CD8-positive, alpha-beta T cell (primary cell): ENCODE measurements at places on chromosomes 1 and 21.
A peak's percentile ranks its signal among the peaks of the same experiment; 100 is the strongest.

GRCh38 chr1:50783286-50783685 is 176.8 kb downstream of the FAF1 start:
- DNase-seq = no peak

DNA sequence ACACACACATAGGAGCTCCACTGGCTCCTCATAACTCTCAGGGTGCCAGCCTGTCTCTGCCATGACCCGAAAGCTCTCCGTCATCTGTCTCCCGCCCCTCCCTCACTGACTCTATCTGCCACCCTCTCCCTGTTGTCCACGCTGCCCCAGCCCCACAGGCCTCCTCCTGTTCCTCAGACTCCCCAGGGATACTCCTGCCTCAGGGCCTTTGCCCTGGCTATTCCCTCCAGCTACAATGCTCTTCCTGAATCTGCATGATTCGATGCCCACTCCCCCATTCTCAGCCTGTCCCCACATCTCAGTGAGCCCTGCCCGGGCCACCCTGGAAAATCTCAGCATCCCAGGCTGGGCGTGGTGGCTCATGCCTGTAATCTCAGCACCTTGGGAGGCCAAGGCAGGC is 24.6 kb upstream of the DNAJC11 start:
- no peak for DNase-seq

DNA sequence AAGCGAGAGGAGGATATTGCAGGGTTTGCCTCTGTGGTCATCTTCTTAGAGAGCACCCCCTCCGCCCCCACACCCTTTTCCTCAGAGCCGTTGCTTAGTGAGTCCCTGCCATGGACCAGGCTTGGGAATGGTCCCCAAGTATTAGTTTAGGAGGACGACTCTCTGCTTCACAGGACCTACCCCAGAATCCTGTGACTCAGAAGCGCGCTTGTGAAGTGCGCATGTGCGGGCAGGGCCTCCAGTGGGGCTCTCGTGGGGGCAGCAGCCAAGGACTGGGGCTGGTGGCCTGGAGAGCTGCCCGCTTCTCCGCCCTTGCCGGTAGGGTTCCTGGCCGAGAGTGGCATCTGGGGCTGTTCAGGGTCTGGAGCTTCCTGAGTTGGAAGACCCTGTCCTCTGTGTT is 37.3 kb upstream of the HMGN1 start:
- peak; percentile 14 for DNase-seq

- no peak for DNase-seq
Observed at GRCh38 chr1:41101076-41101475, 79.6 kb upstream of the SLFNL1 start.

GRCh38 chr1:79113836-79114235 is 107.3 kb upstream of the ADGRL4 start:
- no peak for DNase-seq

- DNase-seq = no peak
Observed at GRCh38 chr1:158646465-158646864, 40.0 kb downstream of the SPTA1 start.

DNA sequence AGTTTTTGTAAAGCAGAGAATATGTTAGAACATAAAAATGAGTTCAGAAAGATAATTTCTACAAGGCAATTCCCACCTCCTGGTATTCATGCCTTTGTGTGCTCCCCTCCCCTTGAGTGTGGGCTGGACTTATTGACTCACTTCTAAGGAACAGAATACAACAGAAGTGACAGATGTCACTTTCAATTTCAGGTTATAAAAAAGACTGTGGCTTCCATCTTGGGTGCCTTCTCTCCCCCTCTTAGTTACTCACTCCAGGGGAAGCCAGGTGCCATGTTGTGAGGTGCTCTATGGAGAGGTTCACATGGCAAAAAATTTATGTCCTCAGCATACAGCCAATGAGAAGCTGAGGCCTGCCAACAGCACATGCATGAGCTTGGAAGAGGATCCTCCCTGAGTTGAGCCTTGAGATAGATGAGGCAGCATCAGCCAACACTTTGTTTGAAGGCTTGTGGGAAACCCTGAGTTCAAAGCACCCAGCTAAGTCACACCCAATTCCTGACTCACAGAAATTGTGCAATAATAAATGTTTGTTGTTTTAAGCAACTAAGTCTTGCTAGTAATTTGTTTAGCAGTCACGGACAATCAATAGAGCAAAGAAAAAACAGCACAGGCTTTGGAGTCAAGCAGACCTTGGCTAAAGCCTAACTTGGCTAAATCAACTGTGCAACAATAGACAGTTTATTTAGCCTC is 73.5 kb upstream of the NGF start:
- no peak for DNase-seq

GRCh38 chr1:74005533-74005932 is 192.4 kb downstream of the LRRIQ3 start:
- no peak for DNase-seq

DNA sequence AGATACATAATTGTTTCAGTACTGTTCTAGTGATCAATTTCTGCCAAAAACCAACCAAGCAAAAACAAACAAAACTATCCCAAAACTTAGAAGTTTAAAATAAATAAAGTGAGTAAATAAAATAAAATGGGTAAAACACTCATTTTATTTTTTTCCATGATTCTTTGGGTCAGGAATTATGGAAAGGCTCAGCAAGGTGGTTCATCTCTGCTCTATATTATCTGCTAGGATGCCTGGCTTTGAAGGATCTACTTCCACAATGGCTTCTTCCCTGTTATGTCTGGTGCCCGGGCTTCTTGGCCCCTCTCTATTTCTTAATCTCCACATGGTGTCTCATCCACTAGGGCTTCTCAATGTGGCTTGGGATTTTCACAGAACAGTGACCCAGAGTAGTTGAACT is 29.1 kb upstream of the ADAMTS1 start:
- DNase-seq = no peak

GRCh38 chr1:29505532-29506220 is 269.4 kb downstream of the PTPRU start:
- no peak for DNase-seq

- no peak for DNase-seq
Observed at GRCh38 chr1:168488138-168488537, 55.7 kb downstream of the XCL2 start.

DNA sequence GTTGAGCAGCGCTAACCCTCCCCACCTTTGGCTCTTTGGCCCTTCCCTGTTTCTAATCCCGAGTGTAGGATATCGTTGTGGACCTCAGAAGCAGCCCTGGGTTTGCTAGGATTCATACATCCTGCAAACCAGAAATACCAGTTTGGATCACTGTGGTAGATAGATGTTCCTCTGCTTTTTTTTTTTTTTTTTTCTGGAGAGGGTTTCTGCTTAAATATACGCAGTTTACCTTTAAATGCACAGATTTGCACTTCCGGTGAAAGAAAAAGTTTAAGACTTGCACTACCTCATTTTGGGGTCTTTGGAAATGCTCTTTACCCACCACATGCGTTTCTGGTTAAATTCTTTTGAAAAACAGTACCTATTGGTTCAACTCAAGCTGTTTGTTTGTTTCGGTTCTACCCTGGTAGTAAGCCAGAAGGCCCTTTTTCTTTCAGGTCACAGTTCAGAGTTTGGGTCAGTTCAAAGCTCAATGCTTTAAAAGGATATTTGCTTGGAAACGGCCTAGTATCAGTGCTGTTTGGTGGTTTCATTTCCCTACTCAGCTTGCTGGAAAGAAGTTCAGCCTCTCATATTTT is 908 bp downstream of the DDI2 start:
- DNase-seq = peak; percentile 52

DNA sequence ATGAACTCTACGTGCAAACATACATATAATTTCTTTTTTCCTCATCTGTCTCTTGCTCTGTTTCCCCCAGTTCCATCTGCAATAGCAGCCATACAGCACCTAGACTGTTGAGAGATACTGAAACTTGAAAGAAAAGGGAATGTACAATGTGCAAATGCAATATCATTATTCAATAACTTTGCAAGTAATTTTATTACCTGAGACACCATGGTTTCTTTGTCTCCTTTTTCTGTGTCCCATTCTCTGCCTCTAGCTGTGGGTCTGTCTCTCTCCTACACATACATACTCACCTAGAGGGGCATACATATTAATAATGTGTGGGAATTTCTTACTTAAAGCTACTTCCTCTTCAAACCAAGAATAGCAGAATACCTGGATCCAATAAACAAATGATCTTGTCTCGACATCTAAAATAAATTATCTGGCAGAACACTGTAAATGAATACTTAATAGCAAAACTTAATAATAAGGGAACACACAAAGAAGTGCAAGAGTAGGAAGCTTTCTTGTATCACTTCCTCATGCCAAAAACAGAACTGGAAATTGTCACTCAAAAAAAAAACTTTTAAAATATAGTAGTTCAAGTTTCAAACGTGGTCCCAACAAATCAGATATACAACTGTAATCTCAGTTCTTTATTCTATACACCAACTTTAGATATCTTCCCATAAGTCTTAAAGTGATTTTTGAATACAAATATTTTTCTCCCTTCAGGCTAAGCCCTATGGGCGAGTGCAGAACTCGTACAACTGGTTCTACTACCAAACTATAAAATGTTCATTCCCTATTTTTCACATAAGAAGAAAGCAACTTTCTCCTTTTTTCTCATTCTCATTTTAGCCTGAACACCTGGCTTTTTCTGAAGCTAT is 194.6 kb downstream of the NRIP1 start:
- DNase-seq = no peak

DNA sequence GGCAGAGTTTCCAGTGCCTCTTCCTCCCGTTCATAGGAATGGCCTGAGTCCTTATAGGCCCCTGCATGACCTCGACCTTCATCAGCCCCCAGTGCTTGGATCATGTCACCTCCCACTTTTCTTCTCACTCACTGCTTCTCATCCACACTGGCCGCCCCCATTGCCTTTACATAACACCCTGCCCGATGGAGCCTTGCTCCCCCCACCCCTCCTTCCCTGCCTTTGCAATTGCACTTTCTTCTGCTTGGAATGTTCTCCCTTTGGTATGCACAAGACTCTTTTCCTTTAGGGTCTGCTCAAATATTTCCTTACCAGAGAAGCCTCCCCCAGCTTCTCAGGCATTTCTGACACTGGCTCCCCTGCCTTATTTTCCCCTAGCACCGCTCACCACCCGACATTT is 125.2 kb upstream of the KCNJ6 start:
- DNase-seq = no peak

- no peak for DNase-seq
Observed at GRCh38 chr1:10438677-10439163, 8.5 kb downstream of the CENPS start.

DNA sequence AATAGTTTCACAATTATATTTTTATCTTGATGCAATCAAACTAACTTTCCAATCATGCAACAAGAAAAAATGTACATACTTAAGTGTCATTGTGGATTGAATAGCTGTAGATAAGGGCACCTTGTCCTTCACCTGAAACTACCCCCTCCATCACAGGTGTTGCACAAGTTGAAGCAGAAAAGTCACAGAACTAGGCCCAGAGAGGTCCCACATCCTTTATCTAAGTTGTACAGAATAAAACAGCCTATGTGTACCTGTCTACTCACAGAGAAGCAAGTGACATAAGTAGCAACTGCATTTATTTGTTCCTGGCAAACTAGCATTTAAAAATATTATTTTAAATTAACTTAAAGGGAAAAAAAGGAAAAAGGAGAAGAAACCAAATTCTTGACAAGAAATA is 256.8 kb downstream of the FAF1 start:
- no peak for DNase-seq

- DNase-seq = no peak
Observed at GRCh38 chr1:80064524-80064923, 1058.0 kb upstream of the ADGRL4 start.

DNA sequence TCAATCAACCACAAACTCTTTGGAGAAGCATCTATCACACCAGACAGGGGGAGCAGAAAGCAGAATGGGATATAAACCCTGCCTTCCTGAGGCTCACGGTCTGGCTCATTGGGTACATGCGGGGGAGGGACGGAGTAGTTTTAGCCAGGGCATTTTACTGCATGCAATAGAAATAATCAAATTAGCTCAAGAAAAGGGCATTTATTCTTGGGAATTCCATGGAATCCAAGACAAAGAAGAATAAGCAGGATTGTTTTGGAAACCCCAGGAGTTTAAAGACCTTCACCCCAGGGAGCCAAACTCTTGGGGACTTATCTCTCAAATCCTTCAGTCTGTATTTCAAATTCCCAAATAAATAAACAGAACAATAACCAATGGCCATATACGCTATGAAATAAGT is 5.2 kb upstream of the KAZN start:
- no peak for DNase-seq

DNA sequence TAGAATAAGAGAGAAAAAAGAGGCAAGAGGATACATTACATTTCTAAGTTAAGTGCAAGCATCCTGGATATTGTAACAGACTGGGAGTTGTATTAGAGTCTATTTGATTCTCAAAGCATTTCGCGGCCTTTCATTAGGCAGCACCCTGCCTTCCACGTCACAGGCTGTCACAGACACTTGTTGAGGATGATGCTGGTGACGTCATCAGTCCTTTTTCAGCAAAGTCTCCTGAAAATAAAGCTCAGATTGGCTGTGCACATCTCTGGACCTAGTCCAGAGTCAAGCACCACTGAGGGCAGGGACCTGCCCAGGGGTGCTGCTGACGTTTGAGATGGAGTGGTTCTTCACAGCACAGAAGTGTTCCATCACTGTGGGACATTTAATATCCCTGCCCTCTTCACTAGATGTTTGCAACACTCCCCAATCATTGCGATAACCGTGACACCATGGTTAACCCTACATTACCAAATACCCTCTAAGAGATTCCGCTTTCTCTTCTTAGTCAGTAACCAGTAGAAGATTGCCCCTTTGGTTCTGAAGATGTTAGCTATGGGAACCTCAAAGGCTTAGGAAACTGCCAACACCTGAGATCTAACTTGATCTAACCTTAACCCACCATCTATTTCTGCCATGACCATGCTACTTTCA is 72.7 kb upstream of the F3 start:
- DNase-seq = no peak

- DNase-seq = no peak
Observed at GRCh38 chr1:116347696-116348095, 25.3 kb upstream of the ATP1A1 start.

DNA sequence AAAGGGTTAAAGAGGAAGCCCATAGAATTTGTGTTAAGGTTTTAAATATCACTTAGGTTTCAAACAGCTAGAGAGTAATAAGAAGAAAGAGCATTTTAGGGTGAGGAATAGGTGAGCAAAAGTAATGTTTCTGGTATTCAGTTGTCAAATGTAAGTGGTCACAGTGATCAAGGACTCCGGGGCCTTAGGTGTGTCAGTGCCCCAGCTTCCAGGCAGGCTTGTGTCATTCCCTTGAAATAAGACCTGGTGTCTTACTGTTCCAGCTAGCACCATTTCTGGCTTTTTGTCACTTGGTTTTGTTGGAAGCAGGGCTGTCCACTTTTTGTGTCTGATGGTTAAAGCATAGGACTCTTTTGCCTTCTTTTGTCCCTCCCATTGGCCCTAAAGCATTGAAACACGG is 69.6 kb downstream of the DYRK1A start:
- no peak for DNase-seq
